Right lobe of liver (tissue), 6 donors: ENCODE measurements at places on chromosomes 5 and 9.
A peak's percentile ranks its signal among the peaks of the same experiment; 100 is the strongest.

GRCh38 chr9:134509817-134510216 lies 131.8 kb upstream of the COL5A1 start:
- H3K4me1 ChIP-seq, result no peaks in the 10 kb centered on the region
- H3K36me3 ChIP-seq, result no peaks in the 10 kb centered on the region
- no peak overlapping the region for H3K27ac ChIP-seq
- H3K27me3 ChIP-seq, result no peaks in the 10 kb centered on the region
- no peak overlapping the region for H3K4me3 ChIP-seq

- H3K4me3 ChIP-seq, result no peak overlapping the region
- H3K36me3 ChIP-seq, result no peaks in the 10 kb centered on the region
- DNase-seq, result peak; percentile 62
- no peaks in the 10 kb centered on the region for H3K27me3 ChIP-seq
Observed at GRCh38 chr5:38780945-38781344, 64.9 kb upstream of the OSMR start.

- no peak for DNase-seq
- H3K4me1 ChIP-seq, result no peaks in the 10 kb centered on the region
- no peaks in the 10 kb centered on the region for H3K27me3 ChIP-seq
- H3K27ac ChIP-seq, result no peak overlapping the region
- no peak overlapping the region for H3K4me3 ChIP-seq
- no peaks in the 10 kb centered on the region for H3K36me3 ChIP-seq
Observed at GRCh38 chr9:94679587-94679986, 40.3 kb upstream of the FBP1 start.

DNA sequence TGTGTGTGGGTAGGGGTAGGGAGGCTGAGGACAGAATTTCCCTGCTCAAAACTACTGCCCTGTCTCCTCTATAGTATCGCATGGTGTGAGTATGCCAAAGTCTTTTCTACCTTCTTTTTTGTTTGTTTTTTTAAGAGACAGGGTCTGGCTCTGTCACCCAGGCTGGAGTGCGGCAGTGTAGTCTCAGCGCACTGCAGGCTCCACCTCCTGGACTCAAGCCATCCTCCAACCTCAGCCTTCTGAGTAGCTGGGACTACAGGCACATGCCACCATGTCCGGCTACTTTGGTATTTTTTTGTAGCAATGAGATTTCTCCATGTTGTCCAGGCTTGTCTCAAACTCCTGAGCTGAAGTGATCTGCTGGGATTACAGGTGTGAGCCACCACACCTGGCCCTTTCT lies 2.5 kb downstream of the SRP19 start:
- no peak overlapping the region for H3K27ac ChIP-seq
- no peaks in the 10 kb centered on the region for H3K27me3 ChIP-seq
- peaks cover 4% of the 10 kb centered on the region for H3K36me3 ChIP-seq

- H3K4me3 ChIP-seq, result no peak overlapping the region
- no peak for DNase-seq
- no peaks in the 10 kb centered on the region for H3K36me3 ChIP-seq
- H3K27me3 ChIP-seq, result no peaks in the 10 kb centered on the region
- no peak overlapping the region for H3K27ac ChIP-seq
Observed at GRCh38 chr5:36457511-36458270, 148.7 kb upstream of the SLC1A3 start.

- no peaks in the 10 kb centered on the region for H3K27me3 ChIP-seq
- no peak for DNase-seq
- no peaks in the 10 kb centered on the region for H3K36me3 ChIP-seq
Observed at GRCh38 chr9:16704116-16705110, 166.1 kb downstream of the BNC2 start.

DNA sequence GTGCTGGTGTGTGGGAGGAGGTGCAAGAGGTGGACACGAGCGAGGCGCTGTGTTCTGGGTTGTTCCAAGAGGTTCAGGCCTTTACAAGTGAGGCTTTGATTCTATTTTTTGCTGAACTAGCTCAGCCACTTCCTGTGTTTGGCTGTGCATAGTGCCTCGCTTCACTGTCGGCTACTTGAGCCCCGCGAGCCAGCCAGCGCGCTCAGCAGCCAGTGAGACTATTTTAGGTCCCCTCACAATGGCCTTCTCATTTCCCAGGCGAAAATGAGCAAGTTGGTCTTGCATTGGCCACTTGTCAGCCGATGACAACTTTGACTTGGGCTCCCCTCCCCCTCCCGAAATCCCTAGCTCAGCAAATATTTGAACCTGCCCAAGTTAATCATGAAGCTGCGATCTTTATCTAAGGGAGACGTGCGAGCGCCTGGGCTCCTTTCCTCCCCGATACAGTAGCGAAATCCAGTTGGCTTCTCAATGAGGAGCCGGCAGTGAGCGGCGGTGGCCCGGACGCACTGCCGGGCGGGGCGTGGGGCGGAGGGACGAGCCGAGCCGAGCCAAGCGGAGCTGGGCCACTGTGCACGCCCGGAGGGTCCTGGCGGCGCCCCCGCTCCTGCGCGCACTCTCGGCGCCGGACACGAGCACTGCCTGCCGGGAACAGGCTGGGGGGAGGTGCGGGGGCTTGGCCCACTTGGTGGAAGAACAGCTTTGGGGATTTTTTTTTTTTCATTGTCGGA lies 72.6 kb downstream of the PIK3R1 start:
- H3K36me3 ChIP-seq, result peaks cover 28% of the 10 kb centered on the region
- H3K27ac ChIP-seq, result peak overlapping the region; percentile 89
- DNase-seq, result peak; percentile 88
- H3K4me1 ChIP-seq, result peaks cover 43% of the 10 kb centered on the region
- H3K4me3 ChIP-seq, result peak overlapping the region; percentile 61
